ENCODE measurements at places on chromosomes 11 and 22.

GRCh38 chr11:110380836-110381622 lies 48.7 kb upstream of the FDX1 start:
- DNase-seq, result no peak

- no peak for DNase-seq
Observed at GRCh38 chr11:34975482-34975881, 59.1 kb downstream of the PDHX start.

GRCh38 chr11:110095554-110095953 lies 2.4 kb downstream of the ZC3H12C start:
- no peak for DNase-seq

GRCh38 chr11:66878474-66878873 lies 21.6 kb downstream of the LRFN4 start:
- DNase-seq, result no peak

DNA sequence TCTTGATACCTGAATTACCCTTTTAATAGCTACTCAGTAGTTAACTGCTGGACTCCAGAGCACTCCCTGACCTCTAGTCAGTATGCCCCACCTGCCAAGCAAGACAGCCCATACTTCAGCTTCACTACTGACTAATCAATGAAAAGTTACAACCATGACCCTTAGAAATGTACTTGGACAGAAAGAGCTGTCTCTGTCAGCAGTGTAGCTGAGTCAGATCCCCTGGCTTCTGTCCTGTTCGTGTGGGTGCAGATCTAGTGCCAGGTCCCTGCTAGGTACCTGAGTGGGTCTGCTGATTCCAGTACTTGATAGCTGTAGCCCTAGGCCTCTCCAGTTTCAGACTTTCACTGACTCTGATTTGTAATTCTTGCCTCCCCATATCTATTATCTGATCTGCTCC lies 265.8 kb upstream of the POU2AF2 start:
- DNase-seq, result no peak

- no peak for DNase-seq
Observed at GRCh38 chr11:126594921-126595367, 239.5 kb downstream of the ST3GAL4 start.
